ENCODE measurements at places on chromosomes 5 and 9.

GRCh38 chr5:23139338-23140171 is 286.4 kb upstream of the CDH12 start:
- DNase-seq: no peak

- DNase-seq: no peak
Observed at GRCh38 chr5:108729242-108729615, 18.5 kb upstream of the FER start.

GRCh38 chr9:132504488-132504887 is 77.9 kb upstream of the BARHL1 start:
- no peak for DNase-seq

DNA sequence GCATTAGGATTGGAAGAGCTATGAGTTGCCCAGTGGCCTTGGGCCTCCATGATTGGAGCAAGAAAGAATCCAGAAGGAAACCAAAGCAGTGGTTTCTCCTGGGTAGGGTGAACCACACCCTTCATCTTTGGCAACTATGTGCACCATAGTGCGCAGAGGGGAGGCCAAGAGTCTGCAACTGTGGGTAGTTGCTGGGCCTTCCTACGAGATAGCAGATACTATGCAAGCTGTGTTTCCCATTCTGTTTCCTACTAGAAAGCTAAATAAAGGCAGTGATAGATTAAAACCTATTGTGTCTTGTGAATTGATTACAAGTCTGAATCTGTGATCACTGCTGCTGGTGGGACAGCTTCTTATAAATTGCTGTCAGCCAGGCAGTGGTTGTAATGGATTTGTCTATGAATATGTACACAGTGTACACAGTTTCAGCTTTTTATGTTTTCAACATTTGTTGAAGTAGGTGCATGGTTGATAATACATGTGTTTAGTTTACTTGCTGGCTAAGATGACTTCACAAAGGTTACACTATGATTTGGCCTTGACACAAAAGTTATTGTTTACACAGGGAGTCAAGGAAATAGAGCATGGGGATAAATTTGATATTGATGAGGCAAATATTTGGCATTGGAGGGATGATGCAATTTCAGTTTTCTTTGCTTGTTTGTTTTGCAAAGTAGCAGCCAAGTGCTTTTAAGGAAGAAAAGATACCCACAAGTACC is 23.7 kb upstream of the PDE8B start:
- DNase-seq: no peak

- no peak for DNase-seq
Observed at GRCh38 chr9:121949364-121949763, 143.7 kb downstream of the TTLL11 start.

DNA sequence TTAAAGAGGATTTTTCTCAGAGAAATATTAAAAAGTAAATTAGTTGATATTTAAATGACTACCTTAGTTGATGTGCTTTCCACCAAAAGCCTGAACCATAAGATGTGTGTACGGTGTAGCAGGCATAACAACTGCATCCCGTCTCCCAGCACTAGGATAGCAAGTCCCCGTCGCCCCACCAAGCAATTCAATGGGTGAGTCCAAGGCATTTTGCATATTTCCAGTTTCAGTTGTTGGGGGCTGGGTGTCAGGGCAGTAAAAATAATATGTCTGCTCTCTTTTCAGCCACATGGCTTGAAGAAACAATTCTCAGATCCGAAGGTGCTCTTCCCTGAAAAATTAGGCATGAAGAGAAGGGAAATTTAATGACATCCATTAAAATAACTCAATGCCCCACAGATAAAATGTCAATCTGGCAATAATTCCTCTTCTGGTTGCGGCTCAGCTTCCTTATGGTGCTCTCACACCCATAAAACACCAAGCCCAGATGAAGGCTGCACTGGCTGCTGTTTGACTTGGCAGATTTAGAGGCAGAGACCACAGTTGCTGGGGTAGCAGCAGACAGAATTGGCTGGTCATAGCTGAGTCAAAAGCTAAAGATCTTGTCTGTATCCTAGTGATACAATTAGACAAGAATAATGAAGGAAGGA is 124.4 kb upstream of the ADCY2 start:
- DNase-seq: no peak

- no peak for DNase-seq
Observed at GRCh38 chr5:67969631-67970030, 245.9 kb upstream of the PIK3R1 start.

- DNase-seq: no peak
Observed at GRCh38 chr5:68189171-68189570, 26.4 kb upstream of the PIK3R1 start.

GRCh38 chr5:132510076-132510475 is 19.5 kb upstream of the IRF1 start:
- DNase-seq: no peak

- no peak for DNase-seq
Observed at GRCh38 chr9:10946676-10947410, 334.0 kb upstream of the PTPRD start.

DNA sequence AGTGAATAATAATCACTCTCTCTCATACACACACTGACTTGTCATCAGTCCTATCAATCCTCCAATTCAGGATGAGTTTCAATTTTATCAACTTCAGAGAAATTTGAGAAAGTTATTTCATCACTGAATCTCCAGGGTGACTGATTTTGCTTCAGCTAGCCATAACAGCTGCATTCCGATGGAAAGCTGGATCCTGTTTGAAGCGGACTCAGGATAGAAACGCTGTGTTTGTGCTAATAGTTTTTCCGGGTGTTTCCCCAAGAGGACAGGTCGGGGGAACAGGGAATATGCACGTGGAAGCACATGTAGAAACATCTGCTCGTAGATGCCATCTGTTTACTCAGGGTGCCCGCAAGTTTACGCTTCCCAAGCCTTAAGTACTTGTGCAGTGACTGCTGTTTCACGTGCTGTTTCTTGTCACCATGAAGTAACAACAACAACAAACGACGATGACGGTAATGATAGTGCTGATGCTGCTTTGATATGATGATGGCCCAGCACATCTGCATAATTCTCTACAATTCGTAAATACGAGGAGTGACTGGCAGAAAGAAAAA is 263.7 kb upstream of the DAPK1 start:
- no peak for DNase-seq

DNA sequence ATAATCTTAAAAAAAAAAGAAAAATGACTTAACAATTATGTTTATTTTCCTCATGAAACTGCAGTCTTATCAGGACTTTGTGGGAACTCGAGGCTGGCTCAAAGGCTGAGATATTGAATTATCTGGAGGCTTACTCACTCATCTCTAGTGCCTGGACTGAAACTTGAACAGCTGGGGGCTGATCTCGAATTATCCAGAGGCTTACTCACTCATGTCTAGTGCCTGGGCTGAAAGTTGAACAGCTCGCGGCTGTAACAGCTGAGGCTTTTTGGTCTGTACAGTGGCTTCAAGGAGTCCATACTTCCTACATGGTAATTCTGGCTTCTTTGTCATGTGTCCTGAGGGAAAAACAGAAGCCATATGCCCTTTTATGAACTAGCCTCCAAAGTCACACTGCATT is 371.9 kb downstream of the CETN3 start:
- no peak for DNase-seq

- DNase-seq: no peak
Observed at GRCh38 chr5:59491945-59492344, 401.6 kb downstream of the PDE4D start.

DNA sequence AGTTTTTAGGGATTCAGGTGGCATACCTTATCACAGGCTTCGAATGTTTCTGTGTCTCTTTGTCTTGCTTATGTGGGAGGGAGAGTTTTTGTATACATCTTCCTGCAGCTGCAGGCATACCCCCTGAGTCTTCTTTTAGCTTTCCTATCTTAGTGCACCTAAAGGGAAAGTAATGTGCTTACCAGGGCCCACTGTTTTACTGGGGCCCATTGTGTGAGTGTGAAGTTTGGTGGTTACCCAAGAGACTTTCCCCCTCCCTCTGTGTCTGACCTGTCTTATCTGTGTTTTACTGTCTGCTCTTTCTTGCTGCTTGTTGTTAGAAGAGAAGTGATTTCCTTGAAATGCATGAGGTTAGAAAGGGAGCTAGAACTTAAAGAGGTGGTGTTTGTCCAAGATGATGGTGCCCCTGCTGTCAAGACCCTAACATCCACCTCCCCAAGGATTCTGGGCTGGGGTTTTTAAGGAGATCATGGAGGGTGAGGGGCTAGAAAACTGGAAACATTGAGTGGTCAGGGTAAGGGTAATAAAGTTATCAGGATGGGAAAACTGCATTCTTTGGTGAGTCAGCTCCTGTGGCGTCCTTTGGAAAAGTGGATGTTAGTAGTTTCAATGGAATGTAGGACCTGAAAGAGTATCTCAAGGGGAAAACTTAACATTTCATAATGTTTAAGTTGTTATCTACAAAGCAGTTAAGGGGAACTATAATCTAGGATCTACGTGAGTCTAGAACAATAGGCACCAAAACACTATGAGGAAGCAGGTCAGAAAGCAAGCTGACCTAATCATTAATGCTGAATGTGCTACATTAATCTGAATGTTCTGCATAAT is 583.5 kb upstream of the TUSC1 start:
- DNase-seq: no peak

GRCh38 chr5:80608731-80609130 is 38.7 kb upstream of the ANKRD34B start:
- no peak for DNase-seq

Measured in renal pelvis (tissue), 12 donors.